Kidney (tissue), 22 donors: ENCODE measurements at places on chromosomes 11 and 22. TPM values are rescaled to one million over a fixed set of nuclear protein-coding genes. Genes with fewer than 3 reads are reported as not detected.

DNA sequence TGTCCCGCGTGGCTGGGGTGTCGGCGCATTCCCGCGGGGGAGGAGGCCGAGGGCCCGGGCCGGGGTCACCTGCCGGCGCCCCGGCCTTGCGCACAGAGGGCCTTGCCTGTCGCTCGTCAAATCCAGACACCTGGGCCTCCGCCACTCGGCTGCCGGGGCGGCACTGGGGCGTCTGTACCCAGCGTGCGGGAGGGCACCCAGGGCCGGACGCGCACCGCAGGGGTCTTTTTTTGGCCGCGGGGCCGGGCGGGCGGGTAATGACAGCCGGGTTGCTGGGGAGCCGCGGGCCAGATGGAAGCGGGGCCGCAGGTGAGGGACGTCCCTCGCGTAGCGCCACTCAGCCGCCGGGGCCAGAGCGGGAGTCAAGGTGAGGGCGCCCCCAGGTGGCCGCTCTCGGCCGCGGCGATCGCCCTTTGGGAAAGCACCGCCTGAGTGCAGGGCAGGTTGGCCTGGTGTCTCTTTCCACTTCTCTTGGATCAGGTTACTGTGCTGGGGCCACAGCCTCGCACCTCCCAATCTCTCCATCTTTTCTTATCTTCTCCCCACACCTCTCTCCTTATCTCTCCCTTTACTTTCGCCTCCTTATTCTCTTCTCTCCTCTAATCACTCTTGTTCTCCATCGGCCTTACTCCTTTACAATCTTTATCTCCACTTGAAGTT lies 3.5 kb downstream of the PHLDB1 start:
- DNase-seq, result peak; percentile 93

GRCh38 chr11:117819096-117820040 lies 5.2 kb downstream of the FXYD2 start:
- DNase-seq, result peak; percentile 94

DNA sequence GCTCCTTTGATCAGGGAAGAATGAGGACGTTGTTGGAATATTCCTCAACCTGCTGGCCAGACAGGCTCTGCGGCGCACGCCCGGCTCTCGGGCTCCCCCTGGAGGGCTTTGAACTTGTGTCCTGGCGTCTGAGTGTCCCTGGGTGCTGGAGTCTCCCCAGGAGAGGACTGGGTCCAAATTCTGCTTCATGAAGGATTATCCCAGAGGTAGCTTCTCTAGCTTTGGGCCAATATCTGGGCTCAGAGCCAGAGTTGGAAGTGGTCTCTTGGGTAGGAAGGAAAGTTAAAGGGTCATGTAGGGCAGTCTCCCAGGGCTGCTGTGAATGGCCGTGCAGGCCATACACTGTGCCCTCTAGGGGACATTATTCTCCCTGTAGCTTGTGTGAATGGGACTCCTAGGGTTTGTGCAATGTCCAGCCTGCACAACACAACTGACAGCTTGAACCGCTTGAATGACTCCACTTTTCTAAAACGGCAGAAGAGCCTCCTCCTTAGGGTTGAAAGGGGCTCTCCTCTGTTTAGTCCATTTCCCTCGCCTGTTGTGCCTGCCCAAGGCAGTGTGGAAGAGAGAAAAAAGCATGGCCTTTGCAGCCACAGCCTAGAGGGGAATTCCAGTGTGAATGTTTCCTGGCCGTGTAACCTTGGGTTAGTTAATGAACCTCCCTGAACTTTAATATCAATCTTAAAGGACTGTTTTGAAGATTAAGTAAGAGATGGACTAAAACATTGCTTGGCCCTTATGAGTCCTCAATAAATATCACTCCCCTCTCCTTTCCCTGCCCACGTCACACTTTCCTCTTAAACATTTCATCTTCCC lies 111.2 kb upstream of the THY1 start:
- DNase-seq, result peak; percentile 69

DNA sequence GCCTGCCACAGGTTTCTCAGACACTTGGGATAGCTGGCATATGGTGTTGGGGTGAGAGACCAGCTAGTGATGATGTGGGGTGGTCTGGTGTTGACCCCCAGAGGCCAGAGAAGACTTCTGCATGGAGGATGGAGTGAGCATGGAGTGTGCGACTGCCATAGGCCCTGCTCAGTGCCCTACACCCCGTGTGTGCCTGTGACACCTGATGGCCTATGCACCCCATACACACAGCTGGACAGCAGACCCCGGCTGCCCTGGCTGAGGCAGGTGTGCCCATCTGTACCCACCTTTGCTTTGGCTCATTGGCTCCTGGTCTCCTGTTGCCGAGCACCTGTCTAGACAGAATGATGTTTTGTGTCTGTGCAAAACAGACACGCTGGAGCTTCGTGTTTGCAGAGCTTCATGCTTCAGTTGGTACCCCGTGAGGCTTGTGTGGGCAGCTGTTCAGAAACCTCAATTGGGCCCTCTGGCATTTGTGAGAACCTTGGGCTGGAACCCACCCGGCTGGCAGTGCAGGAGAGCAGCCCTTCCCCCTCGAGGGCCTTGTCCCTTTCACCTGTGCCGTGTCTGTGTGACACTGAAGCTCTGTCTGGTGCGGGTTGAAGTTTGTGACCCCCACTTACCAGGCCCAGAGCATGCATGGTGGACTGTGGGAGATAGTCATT lies 27.6 kb downstream of the BCR start:
- DNase-seq, result peak; percentile 49

DNA sequence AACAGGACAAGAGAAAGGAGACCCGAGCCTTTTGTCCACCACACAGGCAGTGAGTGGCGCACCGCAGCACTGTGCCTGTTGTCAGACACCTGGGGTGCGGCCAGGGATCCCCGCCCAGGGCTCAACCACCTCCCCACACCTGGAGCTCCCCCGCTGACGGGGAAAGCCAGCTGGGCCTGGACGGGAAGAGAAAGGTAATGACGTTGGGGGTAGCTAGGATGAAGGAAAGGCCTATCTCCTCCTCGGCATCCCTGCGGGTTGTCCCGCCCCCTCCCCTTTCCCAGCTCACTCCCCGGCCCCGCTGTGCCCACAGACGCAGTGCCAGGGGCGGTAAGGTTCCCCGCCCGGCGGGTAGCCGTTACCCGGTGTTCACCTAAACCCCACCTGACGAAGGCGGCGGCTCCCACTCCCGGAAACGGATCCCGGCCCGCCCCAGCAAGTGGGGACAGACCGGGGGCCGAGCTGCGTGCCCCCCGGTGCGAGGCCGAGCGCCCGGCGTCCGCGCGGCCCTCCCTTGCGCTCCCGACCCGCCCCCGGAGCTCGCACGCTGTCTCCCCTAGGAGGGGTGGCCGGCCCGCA lies 495 bp downstream of the HYOU1 start:
- no peak for DNase-seq

GRCh38 chr11:90747057-90747456 lies 524.2 kb upstream of the CHORDC1 start:
- no peak for DNase-seq

- no peak for DNase-seq
Measured at GRCh38 chr11:44595006-44595405, 29.5 kb downstream of the CD82 start.

GRCh38 chr11:70711911-70712185 lies 313.5 kb downstream of the CTTN start:
- DNase-seq, result no peak

GRCh38 chr22:35534091-35534490 lies 6.5 kb upstream of the RASD2 start:
- DNase-seq, result no peak

DNA sequence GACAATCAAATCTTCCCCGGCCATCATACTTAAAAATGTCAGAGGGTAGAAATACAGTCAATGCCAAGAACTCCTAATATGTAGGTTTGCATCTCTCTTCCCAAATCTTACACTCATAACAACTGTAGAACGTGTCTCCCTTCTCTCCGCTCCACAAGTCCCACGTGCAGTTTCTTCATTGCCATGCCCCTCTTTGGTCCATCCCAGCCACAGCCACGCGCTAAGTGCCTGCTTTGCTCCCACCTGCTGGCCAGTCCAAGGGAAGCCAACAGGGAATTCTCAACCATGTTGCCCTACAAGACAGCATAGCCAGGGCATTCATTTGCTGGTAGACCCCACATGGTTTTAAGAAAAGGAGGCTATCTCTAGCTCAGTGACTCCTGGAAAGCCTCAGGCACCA lies 420.6 kb upstream of the ISX start:
- peak; percentile 6 for DNase-seq

- DNase-seq, result no peak
Measured at GRCh38 chr11:40797981-40798380, 661.5 kb downstream of the LRRC4C start.

- no peak for DNase-seq
Measured at GRCh38 chr22:33598821-33599220, 321.5 kb downstream of the LARGE1 start.

APOBEC3F gene
- 6.9 TPM for polyA plus RNA-seq

- no peak for DNase-seq
Measured at GRCh38 chr11:69611548-69612526, 29.1 kb upstream of the CCND1 start.

DNA sequence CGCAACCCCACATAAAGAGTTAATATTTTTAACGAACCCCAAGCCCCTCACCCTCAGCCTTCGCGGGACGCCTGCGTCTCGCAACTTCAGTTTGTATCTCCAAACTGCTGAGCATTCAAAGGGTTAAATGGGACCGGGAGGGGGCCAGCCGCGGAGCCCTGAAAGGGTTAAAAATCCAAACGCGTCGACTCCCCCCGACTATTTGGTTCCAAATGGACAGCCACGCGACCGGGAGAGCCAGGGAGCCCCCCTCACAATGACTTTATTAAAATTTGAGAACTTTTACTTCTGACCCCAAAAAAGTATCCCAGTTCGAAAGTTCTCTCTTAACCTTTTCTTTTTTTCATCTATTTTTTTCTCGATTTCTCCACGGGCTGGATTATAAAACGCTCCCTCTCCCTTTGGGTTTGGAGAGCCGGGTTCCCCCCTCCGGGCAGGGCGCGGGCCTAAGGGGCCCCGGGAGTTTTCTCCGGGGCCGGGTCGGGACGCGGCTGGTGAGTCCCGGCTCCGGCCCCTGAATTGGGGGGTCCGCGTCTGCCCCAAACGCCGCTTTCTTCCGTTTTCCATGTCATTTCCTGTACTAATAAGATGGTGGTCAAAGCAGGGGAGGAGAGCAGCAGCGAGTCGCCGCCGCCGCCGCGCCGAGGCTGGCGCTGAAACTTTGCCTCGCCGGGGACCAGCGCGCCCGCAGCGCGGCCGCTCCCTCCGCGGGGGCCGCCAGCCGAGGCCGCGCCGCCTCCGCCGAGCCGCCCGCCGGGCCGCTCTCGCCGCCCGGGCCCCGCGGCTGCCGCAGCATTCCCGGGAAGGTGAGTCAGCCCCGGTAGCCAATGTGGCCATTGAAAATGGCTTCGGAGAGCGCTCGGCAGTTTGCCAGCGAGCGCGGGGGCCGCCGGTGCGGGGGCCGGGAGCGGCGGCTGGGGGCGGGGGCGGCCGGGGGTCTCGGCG lies at the start of gene PRDM11:
Gene PRDM11, plus strand, starts transcription at position 568 of the 945 bp plus-strand sequence. CDS start 35,128 bp downstream, outside the sequence.
- peak; percentile 91 for DNase-seq

- DNase-seq, result peak; percentile 55
Measured at GRCh38 chr22:46009730-46010129, 32.8 kb upstream of the WNT7B start.

- DNase-seq, result no peak
Measured at GRCh38 chr11:119935349-119935925, 202.5 kb downstream of the TRIM29 start.

- DNase-seq, result peak; percentile 81
Measured at GRCh38 chr11:115548878-115549528, 44.8 kb upstream of the CADM1 start.

RHOD gene
- polyA plus RNA-seq, result 50.2 TPM

DNA sequence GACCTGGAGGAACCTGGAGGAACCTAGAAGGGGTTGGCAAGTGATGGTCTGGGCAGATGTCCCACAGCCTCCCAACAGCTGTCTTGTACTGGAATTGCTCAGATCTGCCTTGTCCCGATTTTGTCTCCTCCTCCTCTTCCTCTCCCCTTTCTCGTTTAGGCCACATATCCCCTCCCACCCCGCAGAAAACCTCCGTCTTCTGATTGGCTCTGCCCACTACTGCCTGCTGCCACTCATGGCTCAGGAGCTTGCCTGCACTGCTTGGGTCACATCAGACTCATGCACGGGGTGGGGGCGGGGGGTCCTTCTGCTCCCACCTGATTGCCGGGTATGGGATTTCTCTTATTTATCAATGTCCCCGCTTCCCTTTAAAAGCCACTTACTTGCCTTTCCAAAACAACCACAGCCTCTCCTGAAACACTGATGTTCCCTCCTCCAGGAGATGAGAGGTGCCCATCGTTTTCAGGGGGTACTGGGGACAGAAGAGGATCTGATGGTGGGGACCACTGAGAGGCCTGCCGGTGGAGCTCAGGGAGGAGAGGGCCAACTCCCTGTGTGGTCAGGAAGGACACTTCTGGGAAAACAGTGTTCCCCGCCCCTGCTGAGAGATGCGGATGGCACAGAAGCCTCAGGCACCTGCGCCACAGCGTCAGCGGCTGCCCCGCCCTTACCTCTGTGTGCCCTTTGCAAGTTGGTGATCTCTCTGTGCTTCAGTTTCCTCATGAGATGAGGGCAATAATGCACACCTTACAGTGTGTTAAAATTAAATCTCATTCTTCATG lies 14.7 kb downstream of the TOM1 start:
- DNase-seq, result peak; percentile 48

TCN1 gene
- polyA plus RNA-seq, result not detected

- no peak for DNase-seq
Measured at GRCh38 chr22:41656556-41656955, 32.1 kb downstream of the SNU13 start.
